Esophagus muscularis mucosa (tissue), 4 donors: ENCODE measurements at places on chromosomes 3 and 15. TPM values are rescaled to one million over a fixed set of nuclear protein-coding genes. Genes with fewer than 3 reads are reported as not detected.

DNA sequence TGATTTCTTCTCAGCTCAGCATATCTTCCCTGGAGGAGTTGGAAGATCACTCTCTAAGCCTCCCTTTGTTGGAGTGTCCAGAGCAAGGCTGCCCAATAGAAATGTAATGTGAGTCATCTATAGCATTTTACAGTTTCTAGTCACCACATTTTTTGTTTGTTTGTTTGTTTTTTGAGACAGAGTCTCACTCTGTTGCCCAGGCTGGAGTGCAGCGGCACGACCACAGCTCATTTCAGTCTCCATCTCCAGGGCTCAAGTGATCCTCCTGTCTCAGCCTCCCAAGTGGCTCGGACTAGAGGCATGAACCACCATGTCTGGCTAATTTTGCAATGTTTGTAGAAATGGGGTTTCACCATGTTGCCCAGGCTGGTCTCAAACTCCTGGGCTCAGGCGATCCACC lies 21.3 kb downstream of the KLHL6 start:
- DNase-seq, result no peak
- H3K27ac ChIP-seq, result no peak overlapping the region
- H3K4me3 ChIP-seq, result no peak overlapping the region
- H3K27me3 ChIP-seq, result no peaks in the 10 kb centered on the region
- H3K36me3 ChIP-seq, result no peaks in the 10 kb centered on the region
- no peaks in the 10 kb centered on the region for H3K4me1 ChIP-seq

DNA sequence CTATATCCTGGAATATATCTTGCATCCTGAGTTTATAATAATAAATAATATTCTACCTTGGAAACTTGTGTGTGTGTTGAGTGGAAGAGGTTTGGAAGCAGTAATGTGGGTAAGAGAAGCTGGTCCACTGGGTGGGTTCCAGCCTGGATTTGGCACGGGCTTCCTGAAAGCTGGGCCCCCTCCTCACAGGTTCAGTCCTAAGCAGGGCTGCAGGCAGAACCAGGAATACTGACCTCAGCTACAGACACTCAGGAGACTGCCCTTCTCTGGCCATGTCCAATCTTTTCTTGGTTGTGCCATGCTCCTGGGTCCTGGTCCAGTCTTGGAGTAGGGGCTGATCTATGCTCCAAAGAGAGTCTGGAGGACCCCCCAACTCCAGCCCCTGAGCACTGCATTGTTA lies 4.5 kb downstream of the MYD88 start:
- H3K4me1 ChIP-seq, result peaks cover 25% of the 10 kb centered on the region
- DNase-seq, result no peak
- H3K27ac ChIP-seq, result no peak overlapping the region
- H3K36me3 ChIP-seq, result peaks cover 17% of the 10 kb centered on the region
- no peaks in the 10 kb centered on the region for H3K27me3 ChIP-seq

The RNU5B-1 gene
- total RNA-seq, result not detected

The APOD gene
- total RNA-seq, result 591 TPM

- no peak overlapping the region for H3K27ac ChIP-seq
- no peaks in the 10 kb centered on the region for H3K4me1 ChIP-seq
- H3K27me3 ChIP-seq, result no peaks in the 10 kb centered on the region
- no peak for DNase-seq
- no peaks in the 10 kb centered on the region for H3K36me3 ChIP-seq
These were observed 276.5 kb upstream of the ATP11B start for GRCh38 chr3:182516597-182517336.

DNA sequence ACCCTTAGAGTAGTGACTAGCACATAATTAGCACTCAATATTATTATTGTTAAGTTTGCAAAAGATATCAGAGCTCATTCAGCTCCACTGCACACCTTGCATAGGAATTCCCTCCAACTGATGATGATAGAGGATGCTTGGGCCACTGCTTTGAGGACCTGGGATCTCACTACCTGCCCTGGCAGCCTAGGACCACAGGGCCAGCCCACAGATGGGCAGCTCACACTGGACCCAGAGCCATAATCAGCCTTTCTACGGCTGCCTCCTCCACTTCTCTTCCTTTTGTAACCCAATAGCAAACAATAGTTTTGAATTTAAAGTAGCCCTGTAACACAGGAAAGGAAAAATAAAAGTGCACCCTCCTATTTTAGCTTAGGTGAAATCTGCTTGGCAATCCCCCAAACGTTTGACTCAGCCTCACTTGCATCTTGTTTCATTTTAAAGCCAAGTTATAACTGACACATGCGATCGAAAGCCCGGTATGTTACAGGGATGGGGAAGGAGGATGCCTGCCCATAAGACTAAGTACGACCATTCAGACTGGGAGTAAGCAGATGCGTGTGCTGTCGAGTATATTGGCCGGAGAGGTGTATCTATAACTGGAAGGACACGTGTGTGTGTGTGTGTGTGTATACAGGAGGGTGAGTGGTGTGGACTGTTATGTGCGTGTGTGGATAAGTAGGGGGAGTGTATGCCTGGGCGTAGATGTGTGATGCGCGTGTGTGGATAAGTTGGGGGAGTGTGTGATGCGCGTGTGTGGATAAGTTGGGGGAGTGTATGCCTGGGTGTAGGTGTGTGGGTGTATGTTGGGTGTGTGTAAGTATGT lies 65.9 kb downstream of the CPN2 start:
- no peaks in the 10 kb centered on the region for H3K27me3 ChIP-seq
- no peak for DNase-seq
- no peaks in the 10 kb centered on the region for H3K36me3 ChIP-seq
- H3K4me3 ChIP-seq, result no peak overlapping the region
- H3K4me1 ChIP-seq, result peaks cover 4% of the 10 kb centered on the region

- no peak for DNase-seq
- no peaks in the 10 kb centered on the region for H3K27me3 ChIP-seq
- H3K27ac ChIP-seq, result no peak overlapping the region
- no peaks in the 10 kb centered on the region for H3K4me1 ChIP-seq
- H3K36me3 ChIP-seq, result no peaks in the 10 kb centered on the region
These were observed 478.9 kb downstream of the ERC2 start for GRCh38 chr3:55989366-55989765.
